ENCODE measurements at places on chromosomes 12 and 14. TPM values are rescaled to one million over a fixed set of nuclear protein-coding genes. Genes with fewer than 3 reads are reported as not detected.
A peak's percentile ranks its signal among the peaks of the same experiment; 100 is the strongest.

GRCh38 chr12:93563807-93564538, 8.5 kb upstream of the SOCS2 start:
- DNase-seq, result peak; percentile 15
- H3K4me1 ChIP-seq, result no peaks in the 10 kb centered on the region
- H3K36me3 ChIP-seq, result peaks cover 12% of the 10 kb centered on the region
- H3K4me3 ChIP-seq, result no peak overlapping the region
- H3K27ac ChIP-seq, result no peak overlapping the region

DNA sequence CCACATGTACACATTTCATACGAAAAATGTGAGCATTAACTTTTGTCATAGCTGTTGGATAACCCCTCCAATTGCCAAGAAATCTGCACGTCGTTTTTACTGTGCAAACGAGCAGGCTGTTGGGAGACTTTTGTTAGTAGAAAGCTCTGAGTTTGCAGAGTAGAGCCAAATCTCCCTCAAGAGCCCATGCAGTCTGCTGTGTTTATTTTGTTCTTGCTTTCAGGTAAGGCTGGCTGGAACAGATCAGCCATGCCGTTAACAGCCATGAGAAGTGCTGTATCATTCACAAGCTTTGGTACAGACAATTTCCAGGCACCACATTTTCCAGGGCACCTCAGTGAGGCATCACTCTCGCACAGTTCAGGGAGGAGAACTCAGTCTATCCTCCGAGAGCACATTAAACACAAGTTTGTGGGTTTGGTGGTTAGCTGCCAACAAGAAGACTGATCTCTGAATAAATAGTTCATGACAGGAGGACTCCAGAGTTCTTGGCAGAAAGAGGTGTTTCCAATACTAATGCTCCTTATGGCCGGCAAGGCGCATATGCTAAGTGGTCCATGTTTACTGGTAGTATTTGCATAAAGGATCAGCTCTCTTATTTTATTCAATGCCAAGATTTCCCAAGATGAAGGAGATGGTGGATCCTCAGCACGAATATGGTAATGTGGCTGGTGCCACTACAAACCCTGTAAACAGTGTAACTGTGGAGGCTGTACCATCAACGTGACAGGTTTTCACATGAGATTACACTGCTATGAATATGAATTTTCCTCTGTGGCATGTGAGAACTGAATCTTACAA, 30.3 kb upstream of the PELI2 start:
- no peak for DNase-seq
- H3K27me3 ChIP-seq, result peaks cover 17% of the 10 kb centered on the region
- H3K4me1 ChIP-seq, result no peaks in the 10 kb centered on the region
- no peak overlapping the region for H3K27ac ChIP-seq
- H3K36me3 ChIP-seq, result no peaks in the 10 kb centered on the region

Gene TMEM132D
- not detected for total RNA-seq

GRCh38 chr12:4849115-4849541, 60.6 kb upstream of the KCNA1 start:
- DNase-seq, result peak; percentile 38
- no peak overlapping the region for H3K27ac ChIP-seq
- peaks cover 2% of the 10 kb centered on the region for H3K4me1 ChIP-seq
- H3K36me3 ChIP-seq, result no peaks in the 10 kb centered on the region

- H3K36me3 ChIP-seq, result no peaks in the 10 kb centered on the region
- H3K27me3 ChIP-seq, result no peaks in the 10 kb centered on the region
- peaks cover 19% of the 10 kb centered on the region for H3K4me1 ChIP-seq
- no peak overlapping the region for H3K4me3 ChIP-seq
These were observed 31.0 kb downstream of the NINJ2 start for GRCh38 chr12:632102-632696.

DNA sequence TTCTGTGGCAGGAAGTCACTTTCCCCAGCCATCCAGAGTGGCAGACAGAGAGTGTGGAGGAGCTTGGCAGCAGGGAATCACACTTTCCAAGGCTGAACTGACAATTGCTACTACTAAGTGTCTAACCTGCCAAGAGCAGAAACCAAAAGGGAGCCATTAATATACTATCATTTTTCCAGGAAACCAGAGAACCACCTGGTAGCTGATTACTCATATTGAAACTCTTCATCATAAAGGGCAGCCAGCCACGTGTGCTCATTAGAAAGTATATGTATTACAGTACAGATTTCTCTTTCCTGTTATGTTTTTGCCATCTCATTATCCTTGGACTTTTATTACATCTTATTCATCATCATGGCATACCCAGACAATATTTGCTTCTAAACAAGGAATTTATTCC, 374.9 kb downstream of the GXYLT1 start:
- no peak overlapping the region for H3K4me3 ChIP-seq
- no peak for DNase-seq
- H3K4me1 ChIP-seq, result no peaks in the 10 kb centered on the region

Gene TSPAN8
- not detected for total RNA-seq
